ENCODE measurements at places on chromosomes 1 and 21.

GRCh38 chr1:81126989-81127581, 673.6 kb upstream of the ADGRL2 start:
- DNase-seq = peak; percentile 4

- peak; percentile 47 for DNase-seq
These were observed 58.0 kb downstream of the NKAIN1 start for GRCh38 chr1:31181515-31182343.

DNA sequence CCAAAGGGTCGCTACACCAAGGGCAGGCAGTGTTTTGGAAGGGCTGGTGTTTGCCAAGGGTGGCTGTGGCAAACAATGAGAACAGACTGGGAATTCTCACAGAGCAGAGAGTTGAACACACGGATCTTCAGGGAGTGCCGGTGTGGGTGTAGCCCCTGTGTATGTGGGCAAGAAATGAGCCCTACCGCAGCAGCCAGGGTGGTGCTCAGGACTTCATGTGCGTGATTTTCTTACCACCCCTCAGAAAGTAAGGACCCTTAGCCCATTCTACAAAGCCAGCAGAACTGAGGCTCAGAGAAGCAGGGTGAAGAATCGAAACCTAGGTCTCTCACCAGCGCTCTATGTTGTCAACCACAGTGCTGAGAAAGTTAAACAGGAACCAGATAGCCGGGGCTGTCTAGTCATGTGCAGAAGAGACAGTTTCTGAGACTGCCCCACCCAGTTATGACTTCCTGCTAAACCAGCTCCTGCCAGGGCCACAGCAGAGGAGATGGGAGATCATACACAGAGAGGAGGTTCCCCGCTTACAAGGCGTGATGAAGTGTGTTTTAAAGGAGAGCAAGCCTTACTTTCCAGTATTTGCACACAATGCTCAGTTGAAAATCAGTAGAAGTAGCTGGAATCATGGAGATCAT, 21.9 kb upstream of the MORC3 start:
- peak; percentile 77 for DNase-seq

DNA sequence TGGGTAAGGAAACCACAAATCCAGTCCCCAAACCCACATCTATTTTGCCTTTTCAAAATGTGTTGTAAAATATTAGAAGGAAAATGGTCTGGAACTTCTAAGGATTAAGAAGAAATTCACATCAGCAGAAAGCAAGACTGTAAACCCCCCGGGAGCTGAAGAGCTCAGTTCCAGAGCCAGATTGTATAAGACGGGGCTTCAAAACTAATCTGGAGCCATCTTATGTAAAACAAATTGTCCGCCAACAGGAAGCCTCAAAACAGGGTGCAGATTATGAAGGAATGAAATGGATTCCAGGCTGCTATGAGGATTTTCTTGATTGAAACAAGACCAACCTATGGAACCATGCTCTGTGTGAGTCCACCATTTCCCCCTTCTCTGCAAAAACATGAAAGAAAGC, 25.1 kb upstream of the HUNK start:
- DNase-seq = no peak

DNA sequence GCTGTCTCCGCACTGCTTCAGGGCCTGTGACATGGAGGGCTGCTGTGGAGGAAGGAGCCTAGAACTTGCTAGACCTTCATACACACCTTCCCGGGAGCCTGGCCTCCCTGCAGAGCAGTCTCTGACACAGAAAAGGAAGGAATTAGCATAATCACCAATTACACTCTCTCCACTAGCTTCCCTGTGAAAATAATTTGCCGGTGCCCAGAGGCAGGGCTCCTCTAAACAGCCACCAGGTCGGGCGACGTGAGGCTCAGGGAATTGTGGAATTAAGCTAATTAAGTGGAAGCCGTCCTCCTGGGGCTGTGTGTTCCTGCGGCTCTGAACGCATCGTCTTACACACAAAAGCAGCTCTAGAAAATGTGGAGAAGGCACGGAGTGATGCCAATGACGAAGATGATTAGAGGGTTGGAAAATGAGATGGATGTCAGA, 82.6 kb downstream of the NENF start:
- no peak for DNase-seq

GRCh38 chr1:67571406-67571805, 113.6 kb upstream of the GADD45A start:
- DNase-seq = no peak

DNA sequence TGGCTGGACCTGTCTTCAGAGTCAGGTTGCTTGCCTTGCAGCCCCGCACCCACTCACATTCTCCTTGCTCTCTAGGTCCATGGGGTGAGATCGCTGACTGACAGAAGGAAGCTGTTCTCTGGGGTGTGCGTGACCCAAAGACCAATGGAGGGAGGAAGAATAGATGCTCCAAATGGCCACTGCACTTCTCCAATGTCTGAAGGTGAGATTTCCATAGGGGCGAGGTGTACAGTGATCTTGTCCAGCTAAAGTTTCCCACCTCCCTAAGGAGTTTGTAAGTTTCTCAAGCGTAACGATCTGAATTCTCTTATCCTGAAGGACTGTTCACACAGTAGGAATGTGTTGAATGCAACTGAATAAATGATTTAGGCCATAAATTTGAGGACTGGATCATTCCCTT, 211.9 kb upstream of the IRF2BP2 start:
- DNase-seq = no peak

- DNase-seq = peak; percentile 26
These were observed 7.7 kb upstream of the TCP10L start for GRCh38 chr21:32592929-32593502.

DNA sequence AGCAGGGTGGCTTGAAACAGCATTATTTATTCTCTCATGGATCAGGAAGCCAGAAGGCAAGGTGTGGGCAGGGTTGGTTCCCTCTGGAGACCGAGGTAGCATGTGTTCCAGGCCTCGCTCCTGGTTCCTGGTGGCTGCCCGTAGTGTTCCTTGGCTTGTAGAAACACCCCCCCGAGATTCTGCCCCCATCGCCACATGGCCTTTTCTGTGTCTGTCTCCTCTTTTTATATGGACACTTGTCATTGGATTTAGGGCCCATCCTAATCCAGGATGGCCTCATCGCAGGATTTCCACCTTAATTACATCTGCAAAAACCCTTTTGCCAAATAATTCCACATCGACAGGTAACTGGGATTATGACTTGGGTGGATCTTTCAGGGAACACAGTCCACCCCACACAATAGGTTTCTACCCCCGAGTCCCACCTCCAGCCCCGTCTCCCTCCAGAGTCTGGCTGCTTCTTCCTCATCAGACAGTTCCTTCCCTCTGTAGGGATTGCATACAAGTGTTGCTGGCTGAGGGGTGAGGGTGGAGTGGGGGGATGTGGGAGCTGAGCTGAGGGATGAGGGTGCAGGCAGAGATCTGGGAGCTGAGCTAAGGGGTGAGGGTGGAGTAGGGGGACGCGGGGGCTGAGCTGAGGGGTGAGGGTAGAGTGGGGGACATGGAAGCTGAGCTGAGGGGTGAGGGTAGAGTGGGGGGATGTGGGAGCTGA, 12.3 kb upstream of the NPHP4 start:
- no peak for DNase-seq

DNA sequence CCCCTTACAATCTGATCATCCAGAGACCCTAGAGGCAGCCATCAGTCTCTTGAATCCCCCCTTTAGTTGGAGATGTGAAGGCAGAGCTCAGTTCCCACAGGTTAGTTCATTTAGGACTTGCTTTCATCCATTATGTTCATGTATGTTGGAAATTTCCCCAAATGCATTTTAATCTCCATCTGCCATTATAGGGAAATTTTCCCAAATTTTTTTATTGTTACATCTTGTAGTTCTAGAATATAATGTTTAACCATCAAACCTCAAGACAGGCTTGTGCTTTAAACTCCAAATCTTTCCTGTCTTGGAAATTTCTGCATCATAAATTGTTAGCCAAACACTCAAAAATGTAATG, 68.4 kb downstream of the RRAGC start:
- DNase-seq = no peak

- DNase-seq = no peak
These were observed 148.2 kb downstream of the DISC1 start for GRCh38 chr1:231774719-231775335.

DNA sequence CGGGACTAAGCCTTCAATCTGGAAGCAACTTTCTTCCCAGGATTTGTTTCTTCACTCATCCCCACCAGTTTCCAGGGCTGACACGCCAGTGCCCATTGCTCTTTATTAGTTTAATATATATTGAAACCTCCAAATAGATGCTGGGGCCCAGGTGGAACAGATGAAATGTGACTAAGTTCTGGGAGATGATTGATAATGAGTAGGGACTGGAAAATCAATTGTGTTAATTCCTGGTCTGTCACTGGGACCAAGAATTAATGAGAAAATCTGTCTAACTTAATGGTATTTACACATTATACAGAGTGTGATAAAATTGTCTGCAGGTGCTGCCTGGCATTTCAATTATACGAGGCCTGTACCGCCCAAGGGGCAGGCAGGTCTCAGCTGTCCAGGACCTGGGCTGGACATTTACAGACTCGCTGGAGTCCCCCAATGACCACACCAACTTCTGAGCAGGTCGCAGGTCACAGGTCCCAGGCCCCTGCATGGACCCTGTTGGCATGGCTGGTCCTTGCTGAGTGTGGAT, 35.8 kb downstream of the UBIAD1 start:
- no peak for DNase-seq

DNA sequence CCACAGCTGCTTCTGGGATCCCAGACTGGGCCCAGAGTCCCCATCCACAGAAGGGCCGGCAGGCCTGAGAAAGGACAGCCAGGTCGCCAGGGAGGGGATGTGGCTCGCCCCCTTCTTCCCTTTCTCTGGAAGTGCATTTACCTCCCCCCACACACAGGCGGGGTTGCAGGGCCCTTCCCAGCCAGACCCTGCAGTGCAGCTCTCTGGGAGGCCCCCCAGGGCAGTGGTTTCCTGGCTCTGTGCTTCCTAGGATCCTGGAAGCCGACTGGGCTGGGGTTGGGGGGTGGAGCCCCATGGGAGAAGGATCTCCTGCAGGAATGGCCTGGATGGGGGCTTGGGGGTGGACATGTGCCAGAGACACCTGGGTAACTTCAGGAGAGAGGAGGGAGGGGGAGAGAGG, 4.2 kb upstream of the COL6A1 start:
- no peak for DNase-seq

DNA sequence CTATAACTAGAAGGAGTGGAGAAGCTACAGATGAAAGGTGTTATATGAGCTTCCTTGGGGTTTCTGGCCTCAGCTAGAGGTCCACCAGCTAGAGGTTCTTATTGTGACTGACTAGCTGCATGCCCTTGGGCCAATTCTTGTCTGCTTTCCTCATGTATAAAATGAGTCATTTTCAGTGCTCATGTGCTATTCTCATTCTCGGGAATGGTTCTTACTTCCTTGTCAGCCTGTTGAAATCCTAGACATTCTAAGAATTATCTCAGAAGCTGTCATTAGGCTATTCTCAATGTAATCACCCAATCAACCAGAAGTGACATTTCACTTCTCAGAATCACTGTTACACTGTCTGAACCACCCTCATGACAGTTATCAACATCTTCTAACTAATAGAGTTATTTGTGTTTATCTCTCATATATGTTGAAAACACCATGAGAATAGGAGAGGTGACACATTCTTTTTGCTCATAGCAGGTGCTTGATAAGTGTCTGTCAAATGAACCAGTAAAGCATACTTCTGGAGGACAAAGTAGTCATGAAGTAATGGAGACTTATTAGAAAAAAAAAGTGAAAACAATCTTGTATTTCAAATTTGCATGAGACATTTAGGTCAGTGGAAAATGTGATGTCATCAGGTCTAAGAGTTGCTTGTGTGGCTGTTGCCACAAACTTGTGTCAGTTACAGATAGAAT, 122.8 kb upstream of the IVNS1ABP start:
- DNase-seq = peak; percentile 60

DNA sequence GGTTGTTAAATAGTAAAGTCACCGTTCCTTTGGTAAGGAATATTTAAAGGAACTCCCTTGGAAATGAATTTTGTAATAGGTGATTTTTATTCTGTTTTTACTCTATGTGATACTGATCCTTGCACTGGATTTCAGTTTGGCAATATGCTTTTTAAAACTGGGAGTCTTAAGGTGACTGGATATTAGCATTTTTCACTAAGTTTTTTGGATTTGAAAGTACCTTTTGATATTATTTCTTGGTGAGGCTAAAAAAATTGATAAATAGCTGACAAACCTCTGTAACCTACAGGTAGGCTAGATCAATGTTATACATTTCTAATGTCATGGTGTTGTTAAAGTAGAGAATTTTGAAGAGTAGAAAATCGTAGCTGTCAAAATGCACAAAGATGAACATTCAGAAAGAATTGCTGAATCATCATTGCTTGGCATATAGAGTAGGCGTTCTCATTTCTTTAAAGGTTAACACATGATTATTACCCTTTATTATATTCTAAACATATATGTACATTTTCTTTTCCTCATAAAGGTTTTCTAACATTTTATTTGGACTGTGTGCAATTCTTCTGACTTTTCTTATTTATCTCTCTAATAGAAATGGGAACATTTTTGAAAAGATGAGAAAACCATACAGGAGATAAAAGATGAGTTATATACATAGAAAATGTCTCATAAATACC, 1.5 kb upstream of the DNAJB4 start:
- peak; percentile 28 for DNase-seq

- peak; percentile 14 for DNase-seq
These were observed 11.9 kb downstream of the GBP5 start for GRCh38 chr1:89260566-89261255.

DNA sequence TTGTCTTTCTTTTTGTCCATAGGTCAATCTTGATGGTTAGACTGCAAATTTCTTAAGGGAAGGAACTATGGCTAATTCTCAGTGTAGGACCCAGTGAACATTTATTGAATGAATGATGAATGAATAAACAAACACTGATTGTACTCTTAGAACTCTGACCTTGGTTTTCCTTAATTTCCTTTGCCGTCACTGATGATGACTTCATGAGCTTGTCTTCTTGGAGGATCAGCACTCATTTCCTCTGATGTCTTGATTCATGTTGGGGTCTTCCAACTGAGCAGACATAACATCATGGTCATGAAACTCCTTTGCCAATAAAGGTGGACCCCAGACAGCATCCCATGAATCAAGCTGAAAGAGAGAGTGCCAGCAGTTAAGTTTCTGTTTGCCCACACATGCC, 96.3 kb downstream of the PLPP3 start:
- no peak for DNase-seq

GRCh38 chr1:109617291-109617801, 2.1 kb downstream of the GNAT2 start:
- DNase-seq = peak; percentile 92

DNA sequence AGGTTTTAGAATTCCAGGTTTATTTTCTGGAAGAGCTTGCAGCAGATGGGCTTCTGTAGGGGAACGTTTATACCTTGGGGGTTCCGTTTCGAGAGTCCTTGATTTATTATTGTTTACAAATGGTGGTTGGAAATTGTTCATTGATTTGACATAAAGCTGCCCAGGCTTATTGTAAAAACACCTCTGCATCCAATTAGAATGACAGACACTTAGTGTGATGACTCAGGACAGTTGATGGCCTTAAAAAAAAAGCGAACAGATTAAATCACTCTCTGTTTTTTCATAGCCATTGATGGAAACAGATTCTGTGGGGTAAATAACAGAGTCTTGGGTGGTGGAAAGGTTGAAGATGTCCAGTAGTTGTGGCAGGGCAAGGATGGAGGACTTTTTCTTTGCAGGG, 35.4 kb downstream of the GALNT2 start:
- no peak for DNase-seq

Measured in fibroblast of villous mesenchyme (primary cell).